ENCODE measurements at places on chromosomes 6 and 20.

DNA sequence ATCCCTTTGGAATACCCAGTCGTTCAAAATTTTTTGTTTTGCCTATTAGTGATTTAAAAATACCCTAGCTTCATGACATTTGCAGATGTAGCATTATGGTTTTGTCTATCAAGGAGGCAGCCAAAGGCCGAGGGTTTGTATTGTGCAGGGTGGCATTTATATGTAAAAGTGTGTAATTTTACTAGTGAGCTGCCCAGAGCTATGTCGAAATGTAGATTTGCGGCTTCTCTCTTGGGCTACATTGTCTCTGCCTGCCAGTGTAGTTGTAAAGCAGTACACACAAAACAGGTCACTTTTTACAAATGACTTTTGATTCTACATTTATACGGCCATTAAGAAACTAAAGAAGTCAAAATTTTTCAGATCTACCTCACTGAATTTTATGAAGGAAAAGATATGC is 87.7 kb downstream of the TSHZ2 start:
- DNase-seq: no peak

GRCh38 chr6:25360621-25361020 is 81.4 kb downstream of the CARMIL1 start:
- DNase-seq: no peak

GRCh38 chr20:63378626-63379025 is 17.5 kb upstream of the CHRNA4 start:
- DNase-seq: no peak

DNA sequence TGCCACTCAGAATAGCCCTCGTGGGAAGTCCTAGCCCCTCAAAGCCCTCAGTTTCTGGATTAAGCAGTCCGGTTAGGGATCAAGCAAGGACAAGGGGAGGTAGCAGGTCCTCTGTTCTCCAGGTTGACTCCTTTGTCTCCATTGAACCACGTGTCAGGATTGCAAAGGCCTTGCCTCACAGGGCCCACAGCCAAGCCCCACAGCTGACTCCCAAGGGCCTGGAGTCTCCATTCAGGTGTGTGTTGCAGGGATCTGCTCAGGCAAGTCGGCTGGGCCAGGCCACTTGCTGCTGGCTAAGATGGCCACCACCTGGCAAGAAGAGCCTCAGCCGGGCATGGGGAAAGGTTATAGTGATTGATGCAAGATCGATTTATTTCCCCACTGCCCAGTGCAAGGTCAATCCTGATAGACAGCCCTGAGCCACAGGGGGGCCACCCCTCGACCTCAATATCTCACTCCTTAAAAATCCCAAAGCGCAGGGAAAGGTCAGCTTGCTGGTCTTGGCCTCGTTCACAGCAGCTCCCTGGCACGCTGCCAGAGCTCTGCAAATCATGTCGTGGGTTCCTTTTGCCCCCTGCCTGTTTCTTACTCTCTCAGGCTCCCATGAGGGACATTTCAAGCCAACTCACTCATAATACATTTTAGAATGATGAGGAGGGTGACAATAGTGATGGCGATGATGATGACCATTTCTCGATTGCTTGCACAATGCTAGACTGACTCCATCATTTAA is 75.9 kb downstream of the EDN3 start:
- DNase-seq: no peak

DNA sequence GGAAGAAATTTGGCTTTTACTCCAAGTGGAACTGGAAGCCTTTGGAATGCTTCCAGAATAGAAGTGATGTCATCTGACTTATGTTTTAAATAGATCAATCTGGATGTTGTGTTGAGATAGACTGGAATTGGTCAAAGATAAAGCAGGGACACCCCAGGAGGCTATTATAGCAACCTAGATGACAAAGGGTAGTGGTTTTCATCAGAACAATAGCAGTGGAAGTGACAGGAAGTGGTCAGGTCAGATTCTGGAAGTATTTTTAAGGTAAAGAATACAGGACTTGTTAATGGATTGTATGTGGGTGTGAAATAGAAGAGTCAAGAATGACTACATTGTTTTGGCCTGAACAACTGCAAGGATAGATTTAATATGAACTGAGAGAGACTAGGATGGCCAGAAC is 191.4 kb downstream of the ADGRB3 start:
- DNase-seq: no peak

GRCh38 chr6:157727629-157728182 is 95.3 kb upstream of the SNX9 start:
- no peak for DNase-seq

DNA sequence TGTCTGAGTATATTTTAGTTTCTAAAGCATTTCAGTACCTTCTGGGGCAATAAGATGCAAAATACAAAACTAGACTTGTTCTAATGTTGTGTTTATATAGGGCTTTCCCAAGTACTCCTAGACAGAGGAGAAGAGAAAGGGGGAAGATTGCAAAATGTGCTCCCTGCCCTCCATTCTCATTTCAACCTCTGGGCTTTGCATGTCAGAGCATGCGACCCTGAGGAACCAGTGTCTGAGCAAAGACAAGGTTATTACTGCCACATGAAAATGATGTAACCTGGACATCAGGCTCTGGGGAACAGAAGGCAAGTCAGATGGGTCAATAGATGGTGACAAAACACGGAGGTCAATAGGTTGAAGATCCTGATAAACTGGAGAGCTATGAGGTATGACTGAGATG is 253.5 kb upstream of the TCF21 start:
- no peak for DNase-seq

DNA sequence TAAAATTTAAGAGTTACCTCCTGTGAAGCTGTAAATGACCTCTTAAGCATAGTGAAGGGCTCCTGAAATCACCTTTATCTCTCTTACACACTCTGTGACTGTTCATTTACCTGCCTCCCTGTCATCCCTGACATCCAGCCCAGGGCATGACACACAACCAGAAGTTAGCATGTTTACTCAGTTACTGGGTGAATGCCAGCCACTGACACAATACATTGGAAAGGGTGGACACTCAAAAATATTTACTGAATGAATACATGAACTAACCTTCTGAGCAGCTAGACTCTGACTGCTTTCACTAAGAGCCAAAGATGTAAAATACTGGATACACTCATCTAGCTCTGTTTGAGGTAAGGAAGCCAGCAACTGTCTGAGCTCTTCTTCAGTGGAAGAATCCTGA is 25.3 kb downstream of the SERAC1 start:
- DNase-seq: no peak

DNA sequence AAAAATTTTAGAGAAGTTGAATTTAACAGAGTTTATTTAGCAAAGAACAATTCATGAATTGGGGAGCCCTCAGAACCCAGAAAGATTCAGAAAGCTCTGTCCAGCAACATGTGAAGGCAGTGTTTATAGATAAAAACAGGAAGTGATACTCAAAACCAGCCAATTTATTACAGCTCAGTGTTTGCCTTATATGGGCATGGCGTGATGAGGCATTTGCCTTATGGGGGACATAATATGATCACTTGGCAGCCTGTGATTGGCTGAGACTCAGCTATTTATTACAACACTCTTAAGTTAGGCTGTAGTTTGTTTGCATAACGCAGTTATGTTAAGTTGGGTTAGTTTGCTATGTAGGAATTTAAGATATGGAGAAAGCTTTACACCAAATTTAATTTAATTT is 11.5 kb downstream of the HLA-DPA1 start:
- DNase-seq: no peak

DNA sequence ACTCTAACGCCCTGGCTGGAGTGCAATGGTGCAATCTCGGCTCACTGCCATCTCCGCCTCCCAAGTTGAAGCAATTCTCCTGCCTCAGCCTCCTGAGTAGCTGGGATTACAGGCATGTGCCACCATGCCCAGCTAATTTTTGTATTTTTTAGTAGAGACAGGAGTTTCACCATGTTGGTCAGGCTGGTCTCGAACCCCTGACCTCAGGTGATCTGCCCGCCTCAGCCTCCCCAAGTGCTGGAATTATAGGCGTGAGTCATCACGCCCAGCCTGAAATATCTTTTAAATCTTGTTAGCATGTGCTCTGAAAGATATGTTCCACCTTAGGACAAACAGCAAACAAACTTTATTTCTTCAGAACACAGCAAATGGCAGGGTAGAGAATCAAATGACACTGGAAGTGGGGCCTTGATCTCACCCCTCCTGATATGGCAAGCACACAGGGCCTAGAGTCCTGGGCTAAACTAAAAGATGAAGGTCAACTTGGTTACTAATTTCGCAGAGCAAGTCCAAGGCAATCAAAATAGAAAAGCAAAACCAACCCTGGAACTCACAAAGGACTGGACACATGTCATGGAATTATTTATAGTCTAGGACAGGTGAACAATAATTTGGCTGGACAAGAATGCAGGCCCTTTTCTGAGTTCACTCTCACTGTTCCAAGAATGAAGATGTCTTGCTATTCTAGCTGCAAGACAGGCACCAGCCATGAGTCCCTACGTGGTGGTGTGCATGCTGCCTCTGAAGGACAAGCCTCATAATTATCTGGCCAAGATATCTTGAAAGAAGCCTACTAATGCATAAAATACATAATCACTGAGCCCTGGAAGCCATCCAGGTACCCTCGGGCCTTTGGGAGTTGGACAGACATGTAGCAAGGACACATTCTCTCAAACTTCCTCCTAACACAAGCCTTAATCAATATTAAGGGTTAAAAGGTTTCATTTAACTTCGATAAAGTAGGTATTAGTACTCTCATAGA is 35.6 kb downstream of the B4GALT5 start:
- DNase-seq: no peak

GRCh38 chr6:127031511-127031910 is 87.0 kb upstream of the RSPO3 start:
- no peak for DNase-seq

GRCh38 chr6:33215271-33216116 is 7.2 kb downstream of the RING1 start:
- no peak for DNase-seq

DNA sequence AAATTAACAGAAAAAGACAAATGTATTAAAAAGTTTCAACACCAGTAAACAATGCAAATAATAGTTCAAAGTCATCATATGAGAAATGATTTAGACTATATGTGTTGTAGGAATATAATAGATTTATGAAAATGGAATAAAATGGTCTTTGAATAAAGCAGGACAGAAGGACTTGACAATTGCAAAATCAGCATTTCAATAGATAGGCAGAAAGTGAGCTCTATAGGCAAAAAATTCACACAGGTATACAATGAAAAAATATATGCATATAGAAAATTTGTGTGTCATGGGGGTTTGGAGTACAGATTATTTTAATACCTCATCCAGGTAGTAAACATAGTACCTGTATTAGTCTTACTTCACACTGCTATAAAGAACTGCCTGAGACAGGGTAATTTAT is 571.1 kb upstream of the EYS start:
- no peak for DNase-seq

DNA sequence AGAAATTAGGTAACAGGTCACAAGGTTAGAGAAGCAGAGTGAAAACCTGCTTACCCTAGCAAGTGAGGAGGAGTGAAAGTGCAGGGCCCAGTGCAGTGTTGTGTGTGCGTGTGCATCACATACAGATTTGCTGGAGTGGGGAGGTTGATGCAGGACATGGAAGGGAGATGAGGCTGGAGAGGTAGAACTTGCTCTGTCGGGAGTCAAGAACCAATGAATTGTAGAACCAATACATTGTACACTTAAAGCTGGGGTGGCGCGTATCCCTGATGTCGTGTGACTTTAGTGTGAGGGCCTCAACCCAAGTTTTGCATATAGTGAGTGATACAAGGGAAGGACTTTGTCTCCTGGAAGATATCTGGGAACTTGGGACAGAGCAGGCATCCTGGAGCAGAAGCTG is 48.6 kb downstream of the JARID2 start:
- DNase-seq: no peak

DNA sequence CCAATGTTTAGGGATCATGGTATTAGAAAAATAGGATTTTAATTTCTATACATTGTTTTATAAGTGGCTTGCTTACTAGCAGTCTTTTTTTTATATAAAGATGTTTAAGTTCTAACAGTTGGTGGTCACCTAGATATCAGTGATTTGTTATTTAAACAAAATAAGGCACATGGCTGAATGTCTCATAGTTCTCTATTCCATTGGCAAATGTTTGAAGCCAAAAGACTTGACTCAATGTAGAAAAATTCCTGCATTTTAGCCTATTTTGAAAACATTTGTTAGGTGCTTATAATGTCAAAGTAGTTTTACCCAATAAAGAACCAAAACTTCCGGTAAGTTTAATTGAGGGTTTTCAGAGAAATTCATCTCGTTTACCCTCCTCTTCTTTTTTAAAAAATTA is 26.8 kb downstream of the MAPK14 start:
- no peak for DNase-seq

GRCh38 chr20:33065785-33066184 is 12.1 kb downstream of the BPIFB3 start:
- no peak for DNase-seq

- DNase-seq: no peak
Measured at GRCh38 chr20:36768768-36769430, 4.7 kb downstream of the DSN1 start.

DNA sequence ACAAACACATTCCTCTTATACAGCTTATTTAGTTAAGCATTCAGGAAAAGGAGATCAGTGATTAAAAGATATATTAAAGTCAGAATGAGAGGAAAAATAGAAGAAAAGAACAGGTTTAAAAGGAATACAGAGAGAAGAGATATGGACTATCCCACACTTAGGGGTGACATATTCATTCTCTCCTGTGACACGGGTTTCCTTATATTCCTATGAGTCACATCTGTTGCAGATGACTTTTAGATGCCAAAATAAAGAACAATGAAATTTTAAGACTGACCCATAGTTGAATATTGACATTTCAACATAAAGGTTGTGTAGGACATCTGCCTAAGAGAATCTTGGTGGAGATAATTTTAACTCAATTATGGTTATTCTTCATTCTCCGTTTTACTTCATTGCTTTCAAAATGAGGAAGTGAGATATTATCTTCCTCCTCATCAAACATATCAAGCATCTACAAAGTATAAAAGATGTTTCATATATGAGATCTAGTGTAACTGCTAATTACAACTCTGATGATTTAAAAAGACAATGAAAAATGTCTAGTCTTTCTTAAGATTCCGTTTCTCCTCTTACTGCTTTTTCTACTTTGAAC is 1336.7 kb upstream of the CITED2 start:
- DNase-seq: no peak

GRCh38 chr20:24100370-24101011 is 111.9 kb upstream of the GGTLC1 start:
- peak; percentile 2 for DNase-seq

- no peak for DNase-seq
Measured at GRCh38 chr6:48641544-48641943, 530.5 kb upstream of the PTCHD4 start.

GRCh38 chr20:51712501-51713212 is 55.5 kb downstream of the ATP9A start:
- DNase-seq: no peak

- no peak for DNase-seq
Measured at GRCh38 chr6:12851123-12851695, 134.6 kb downstream of the PHACTR1 start.

DNA sequence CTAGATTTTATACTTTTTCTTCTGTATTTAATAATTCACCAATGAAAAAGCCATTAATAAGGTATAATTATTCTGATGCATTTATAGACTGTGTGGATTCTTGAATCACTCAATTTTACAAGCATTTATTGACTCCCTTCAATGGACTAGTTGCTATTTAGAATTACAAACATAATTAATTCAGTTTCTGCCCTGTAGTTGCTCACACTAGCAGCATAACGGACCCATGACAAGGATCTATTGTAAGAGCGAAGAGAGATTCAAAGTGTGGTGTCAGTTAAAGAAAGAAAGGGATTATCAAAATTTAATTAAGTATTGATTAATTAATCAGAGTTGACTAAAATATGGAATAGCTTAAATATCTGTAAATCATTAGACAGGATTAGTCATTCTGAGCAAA is 602.6 kb upstream of the PTCHD4 start:
- DNase-seq: no peak

All from activated naive CD8-positive, alpha-beta T cell treated with anti-CD3 and anti-CD28 coated beads, Interleukin-2, amount 50 U/mL, for 16 hours (primary cell).